Hematopoietic multipotent progenitor cell treated with erythropoietin and hydrocortisone succinate and interleukin-3 and kit ligand, for 4 days (in vitro differentiated cells): ENCODE measurements at places on chromosomes 1 and 21.

GRCh38 chr1:245433561-245433960 lies 278.8 kb downstream of the KIF26B start:
- DNase-seq, result no peak

DNA sequence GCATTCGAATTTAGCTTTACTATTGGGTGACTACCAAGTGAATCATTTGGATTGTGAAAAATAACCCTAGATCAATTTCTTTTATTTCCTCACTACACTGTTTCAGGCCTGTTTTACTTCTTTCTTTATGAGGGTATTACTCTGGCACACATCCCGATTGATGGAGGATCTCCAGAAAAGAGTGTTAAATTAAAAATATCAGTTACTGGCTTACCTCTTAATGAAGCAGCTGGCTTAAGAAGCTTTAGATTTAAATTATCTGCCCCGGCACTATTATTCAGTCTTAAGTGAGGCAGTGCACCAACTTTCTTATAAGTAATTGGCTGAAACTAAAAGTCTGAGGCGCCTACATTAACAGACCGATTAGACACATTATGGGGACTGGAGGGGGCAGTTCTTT lies 1097.4 kb downstream of the TTLL7 start:
- DNase-seq, result no peak

GRCh38 chr1:115466433-115466832 lies 128.4 kb upstream of the NGF start:
- DNase-seq, result no peak

GRCh38 chr1:57065442-57065841 lies 99.6 kb upstream of the C8B start:
- no peak for DNase-seq

GRCh38 chr1:10171995-10172669 lies 38.2 kb upstream of the KIF1B start:
- DNase-seq, result no peak

GRCh38 chr1:23611601-23612327 lies 52.5 kb upstream of the ID3 start:
- no peak for DNase-seq

DNA sequence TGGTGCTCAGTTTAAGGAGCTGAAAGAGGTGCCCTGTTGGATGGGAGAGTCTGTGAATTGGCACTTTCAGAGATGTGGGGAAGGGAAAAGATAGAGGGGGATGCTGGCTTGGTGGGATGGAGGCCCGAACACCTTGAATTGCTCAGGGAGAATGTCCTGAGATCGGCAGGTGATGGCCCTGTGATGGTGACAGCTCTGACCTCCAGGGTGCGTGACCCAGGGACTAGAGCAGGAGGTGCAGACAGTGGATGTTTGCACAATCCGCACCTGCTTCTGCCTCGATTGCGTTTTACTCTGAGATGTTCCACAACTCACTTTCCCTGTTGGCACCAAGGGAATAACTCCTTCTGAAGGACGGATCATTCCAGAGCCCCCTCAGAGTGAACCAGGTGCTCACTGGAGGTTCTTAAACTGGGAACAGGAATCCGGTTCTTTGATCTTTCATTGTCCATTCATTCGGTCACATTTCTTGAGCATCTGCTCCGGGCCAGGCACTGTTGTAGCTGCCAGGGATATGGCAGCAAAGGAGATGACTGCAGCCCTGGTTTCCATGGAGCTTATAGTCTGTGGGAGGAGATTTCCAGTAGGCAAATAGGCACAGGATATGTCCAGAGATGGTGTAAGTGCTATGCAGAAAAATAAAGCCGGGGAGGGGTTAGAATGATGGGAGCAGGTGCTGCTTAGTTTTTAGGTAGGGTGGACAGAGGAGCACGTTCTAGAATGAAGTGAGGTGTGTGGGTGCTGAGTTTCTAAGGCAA lies 226.6 kb upstream of the TMEM51 start:
- no peak for DNase-seq

- no peak for DNase-seq
These were observed 108.5 kb downstream of the SDCCAG8 start for GRCh38 chr1:243364330-243364729.

- DNase-seq, result no peak
These were observed 1.7 kb downstream of the ATP6V1G3 start for GRCh38 chr1:198538579-198539364.

- DNase-seq, result no peak
These were observed 53.6 kb downstream of the CTTNBP2NL start for GRCh38 chr1:112449630-112449983.

GRCh38 chr21:35482096-35482495 lies 433.0 kb upstream of the RUNX1 start:
- DNase-seq, result no peak
